ENCODE measurements at places on chromosomes 3 and 15.
A peak's percentile ranks its signal among the peaks of the same experiment; 100 is the strongest.

DNA sequence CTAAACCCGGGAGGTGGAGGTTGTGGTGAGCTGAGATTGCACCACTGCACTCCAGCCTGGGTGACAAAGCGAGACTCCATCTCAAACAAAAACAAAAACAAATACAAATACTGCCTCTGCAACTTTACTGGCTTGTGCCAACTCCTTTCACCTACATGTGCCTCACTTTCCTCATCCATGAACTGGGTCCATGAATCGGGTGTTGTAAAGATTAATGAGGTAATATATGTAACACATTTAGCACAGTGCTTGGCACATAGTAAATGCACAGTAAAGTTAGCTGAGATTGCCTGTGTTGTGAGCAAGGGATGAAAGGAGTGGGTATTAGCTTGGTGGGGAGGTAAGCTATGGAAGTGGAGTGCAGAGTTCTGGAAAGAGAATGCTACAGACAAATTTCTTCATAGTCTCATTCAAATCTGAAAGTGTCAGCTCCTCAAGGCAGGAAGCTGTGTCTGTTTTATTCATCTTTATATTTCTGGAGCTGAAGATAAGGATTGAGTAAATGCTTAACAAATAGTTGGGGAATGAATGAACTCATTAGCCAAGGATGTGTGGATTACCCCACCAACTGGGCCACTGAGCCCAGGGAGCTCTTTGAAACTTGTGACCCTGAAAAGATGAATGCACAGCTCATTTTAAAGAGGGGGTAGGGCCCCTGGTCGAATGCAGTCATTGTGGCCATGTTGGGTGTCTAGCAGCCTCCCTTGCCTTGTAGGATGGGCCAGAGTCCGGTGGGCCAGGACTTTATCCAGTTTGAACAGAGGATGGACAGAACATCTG, 7.7 kb upstream of the CDCP1 start:
- no peak for DNase-seq

DNA sequence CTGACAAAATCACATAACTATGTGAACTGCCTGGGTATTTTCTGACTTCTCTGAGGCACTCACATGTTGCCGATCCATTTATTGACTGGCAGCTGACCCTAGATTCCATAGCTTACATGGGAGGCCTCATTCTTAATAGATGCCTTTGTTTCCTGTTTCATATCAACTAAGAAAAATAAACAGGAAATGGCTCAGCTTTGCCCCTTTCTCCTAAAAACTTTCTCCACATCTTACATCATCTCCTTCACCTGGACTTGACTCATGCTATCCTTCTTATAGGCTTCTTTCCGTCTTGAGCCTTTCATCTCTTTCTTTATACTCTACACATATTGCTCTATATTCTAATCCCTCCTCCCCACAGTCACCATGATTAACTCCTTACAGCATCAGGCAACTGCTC, 38.0 kb downstream of the TXNRD3 start:
- DNase-seq: no peak

DNA sequence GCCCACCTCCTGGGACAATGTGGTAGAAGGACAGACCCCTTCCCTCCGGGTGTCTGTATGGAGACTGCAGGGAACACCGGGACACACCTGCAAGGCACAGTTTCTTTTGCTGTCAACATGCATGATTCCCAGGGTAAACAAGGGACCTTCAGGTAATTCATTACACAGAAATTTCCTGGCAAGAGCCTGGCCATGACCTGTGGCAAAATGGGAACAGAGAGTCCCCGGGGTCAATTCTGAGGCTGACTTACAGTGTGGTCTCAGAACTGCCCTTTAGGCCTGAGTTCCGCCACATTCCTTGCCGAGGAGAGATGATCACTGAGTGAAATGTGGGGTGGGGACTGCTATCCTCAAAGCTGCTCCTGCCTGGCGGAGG, 6.3 kb downstream of the STARD5 start:
- DNase-seq: no peak

- DNase-seq: no peak
Observed at GRCh38 chr3:179745079-179745478, 92.2 kb downstream of the USP13 start.

GRCh38 chr15:82056958-82057823, 11.4 kb upstream of the MEX3B start:
- no peak for DNase-seq

GRCh38 chr15:86488046-86488445, 408.4 kb downstream of the AGBL1 start:
- no peak for DNase-seq

DNA sequence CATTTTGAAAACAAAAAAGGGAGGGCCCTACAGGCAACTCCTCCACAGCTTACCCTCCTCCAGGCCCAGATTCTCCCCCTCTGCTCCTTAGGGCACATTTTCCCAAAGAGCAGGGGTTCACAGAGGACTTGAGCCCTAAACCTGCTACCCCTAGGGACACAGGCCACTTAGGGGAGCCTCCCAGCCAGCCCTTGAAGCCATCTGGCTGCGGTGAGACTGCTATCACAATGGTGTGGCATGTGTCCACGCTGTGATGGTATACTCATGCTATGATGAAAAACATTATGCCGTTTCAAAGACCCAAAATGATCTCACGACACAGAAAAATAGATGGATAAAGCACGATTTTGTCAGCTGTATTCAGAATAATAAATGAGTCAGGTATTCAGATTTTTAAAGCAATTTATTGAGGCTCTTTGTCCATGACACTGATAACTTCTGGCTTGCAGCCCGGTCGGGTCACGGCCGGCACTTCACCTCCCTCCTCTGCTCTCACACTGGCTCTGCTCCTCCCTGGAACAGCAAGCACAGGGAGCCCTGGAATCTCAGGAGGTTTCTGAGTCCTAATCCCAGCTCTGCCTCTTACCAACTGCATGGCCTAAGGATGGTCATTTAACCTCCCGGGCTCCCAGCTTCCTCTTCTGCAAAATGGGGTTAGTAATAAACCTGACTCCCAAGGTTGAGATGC, 115.3 kb downstream of the MEGF11 start:
- DNase-seq: no peak

GRCh38 chr15:38005953-38006808, 71.7 kb downstream of the TMCO5A start:
- no peak for DNase-seq

DNA sequence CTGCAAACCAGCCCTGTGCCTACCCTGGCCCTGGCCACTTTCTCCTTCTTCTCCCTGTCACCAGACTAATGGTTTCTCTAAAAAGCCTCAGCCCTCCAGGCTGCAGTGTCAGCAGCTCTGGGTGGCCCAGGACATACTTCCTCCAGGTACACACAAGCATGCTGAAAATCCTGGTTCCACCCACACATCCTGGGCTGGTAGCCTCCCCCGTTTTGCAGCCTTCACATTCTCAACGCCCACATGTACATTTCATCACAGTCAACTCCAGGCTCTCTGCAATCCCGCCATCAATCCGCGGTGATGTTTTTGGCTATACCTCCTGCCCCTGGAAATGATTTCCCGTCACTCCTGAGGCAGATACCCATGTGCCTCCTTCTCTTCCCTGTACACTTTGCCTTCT, 59.4 kb downstream of the MAGEF1 start:
- DNase-seq: no peak

DNA sequence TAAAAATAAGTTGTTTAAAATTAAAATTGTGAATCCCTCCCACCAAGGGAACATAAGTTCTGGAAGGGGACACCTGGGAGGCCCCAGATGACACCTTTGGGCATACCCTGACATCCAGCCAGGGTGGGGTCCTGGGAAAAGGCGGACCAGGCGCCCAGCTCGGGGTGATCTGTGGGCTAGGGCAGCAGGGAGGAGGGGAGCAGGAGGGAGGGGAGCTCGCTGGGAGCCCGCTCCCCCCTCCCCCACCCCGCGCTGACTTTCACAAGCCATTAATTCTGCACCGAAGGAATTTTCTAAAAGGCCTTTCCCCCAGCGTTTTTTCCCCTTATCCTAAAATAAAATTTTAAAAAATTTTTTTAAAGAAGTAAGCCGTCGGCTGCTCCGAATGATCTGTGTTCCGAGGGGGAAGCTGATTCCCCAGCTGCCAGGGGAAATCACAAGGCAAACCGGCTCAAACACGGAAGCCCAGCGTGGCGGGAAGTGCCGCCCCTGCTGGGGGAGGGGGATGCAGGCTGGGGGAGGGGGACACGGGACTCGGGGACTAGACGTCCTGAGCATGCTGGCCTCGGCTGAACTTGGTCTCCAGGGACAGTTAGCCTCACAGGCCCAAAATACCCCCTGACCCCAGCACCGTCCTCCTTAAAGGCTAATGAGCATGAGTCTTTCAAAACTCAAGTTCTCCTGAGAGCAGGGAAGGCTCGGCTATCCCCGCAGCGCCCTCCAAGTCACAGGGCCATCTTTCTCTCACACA, 13.9 kb downstream of the PLXND1 start:
- no peak for DNase-seq

DNA sequence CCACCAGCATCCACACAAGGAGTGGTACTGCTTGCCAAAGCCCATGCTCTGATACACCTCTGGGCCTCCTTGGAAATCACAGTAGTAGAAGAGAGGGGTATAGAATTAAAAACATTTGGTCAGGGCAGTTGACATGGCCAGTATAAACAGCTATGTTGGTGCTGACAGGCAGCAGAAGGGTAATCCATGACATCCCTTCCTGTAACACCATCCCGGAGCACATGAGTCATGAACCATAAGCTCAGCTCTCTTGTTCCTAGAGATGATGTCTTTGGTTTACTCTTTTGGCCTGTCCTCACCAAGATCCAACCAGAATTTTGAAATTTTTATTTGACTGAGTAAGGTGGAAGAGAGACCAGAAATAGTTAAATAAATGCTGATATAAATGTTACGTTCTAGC, 132.6 kb upstream of the CTDSPL start:
- peak; percentile 13 for DNase-seq

DNA sequence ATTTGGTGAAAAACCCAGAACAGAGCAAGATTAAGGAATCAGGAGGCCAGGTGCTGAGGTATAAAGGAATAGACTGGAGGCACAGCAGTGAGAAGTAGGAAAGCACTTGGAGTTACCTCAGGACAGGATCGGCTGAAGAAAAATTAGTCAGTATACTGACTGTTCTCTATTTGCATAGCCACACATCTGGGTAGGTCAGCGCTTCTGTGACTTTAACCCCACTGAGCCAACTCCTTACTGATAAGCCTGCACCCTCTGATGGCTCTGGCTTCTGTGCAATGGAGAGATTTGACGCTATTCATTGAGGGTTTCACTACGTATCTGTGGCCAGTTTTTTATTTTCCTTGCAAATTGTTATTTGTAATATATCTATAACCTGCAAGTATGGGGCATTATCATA, 22.3 kb downstream of the MECOM start:
- DNase-seq: no peak

- DNase-seq: no peak
Observed at GRCh38 chr3:74611206-74611605, 3.3 kb downstream of the CNTN3 start.

- DNase-seq: no peak
Observed at GRCh38 chr3:173750095-173750494, 352.6 kb downstream of the NLGN1 start.

- no peak for DNase-seq
Observed at GRCh38 chr15:95149036-95149435, 917.7 kb downstream of the MCTP2 start.

- peak; percentile 28 for DNase-seq
Observed at GRCh38 chr3:11477407-11477911, 166.3 kb downstream of the VGLL4 start.

DNA sequence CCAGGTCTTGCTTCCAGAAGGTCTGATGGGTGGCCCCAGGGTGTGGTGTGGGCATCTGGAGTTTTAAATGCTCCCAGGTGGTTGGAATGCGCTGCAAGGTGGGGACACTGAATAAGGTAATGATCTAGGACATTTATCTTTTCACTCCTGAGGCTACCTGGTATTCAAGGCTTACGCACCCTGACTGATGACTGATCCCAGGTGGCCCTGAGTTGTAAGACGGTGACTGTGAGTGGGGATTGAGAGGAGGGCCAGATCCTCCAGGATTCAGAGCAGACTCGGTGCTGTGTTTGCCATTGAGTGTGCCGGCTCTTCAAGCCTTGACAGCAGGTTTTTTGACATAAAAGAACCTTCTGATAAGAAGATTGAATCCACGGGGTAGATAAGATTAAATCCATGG, 40.3 kb downstream of the SLC6A20 start:
- DNase-seq: no peak
